ENCODE measurements at places on chromosomes 16 and 17.

DNA sequence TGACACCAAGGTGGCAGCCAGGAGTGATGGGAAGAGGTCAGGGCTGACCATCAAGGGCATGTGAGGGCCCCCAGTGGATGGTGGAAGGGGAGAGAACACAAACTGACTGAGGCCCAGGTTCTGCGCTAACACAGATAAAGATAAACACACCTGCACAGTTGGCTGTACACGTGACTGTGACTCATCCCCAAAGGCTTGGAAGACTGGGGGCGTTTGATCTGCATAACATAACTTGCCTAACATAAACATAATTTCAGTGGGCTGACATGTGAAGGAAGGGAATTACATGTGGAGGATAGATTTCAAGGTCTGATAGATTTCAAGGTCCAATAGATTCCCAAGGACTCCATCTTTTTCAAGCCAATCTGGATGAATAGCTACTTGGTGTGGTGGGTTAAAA lies 100.9 kb upstream of the TNRC6C start:
- no peak for DNase-seq

DNA sequence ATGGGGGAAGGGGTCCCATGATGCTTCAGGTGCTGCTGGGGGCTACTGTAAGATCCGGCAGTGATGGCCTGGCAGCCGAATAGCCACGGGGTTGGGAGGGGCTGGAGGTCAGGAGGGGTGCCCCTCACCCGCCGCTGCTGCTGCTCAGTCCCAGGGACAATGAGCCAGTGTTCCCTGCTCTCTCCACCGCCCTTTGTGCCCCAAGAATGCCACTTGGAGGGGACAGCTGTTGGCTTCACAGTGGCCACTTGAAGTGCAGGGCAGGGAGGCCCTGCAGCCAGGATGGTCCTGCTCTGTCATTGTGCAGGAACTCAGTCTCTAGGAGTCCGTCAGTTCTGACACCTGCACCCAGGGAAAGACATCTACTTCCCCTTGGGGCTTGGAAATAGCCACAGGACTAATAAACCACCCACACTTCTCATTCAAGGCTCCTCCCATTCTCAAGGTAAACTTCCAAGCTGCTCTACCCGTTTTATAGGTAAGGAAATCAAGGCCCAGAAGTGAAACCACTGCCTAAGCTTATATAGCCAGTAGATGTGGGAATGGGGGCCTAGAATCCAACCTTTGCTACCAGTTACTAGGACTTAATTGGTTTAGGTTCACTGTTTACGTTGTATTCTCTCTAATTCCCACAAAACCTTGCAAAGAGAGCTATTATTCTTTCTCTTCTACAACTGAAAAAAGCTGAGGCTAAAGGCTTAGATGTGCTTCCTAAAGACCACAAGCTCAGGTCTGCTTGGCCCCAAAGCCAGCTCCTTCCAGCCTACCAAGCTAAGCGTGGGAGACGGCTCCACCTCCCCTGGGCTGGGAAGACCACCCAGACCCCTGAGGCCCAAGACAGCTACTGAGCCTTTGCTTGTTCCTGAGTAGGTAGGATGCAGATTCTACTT lies 6.2 kb upstream of the CPSF4L start:
- no peak for DNase-seq

- no peak for DNase-seq
Observed at GRCh38 chr17:17993366-17993765, 20.7 kb downstream of the DRC3 start.

GRCh38 chr17:31806921-31807320 lies 52.1 kb downstream of the COPRS start:
- DNase-seq = no peak

DNA sequence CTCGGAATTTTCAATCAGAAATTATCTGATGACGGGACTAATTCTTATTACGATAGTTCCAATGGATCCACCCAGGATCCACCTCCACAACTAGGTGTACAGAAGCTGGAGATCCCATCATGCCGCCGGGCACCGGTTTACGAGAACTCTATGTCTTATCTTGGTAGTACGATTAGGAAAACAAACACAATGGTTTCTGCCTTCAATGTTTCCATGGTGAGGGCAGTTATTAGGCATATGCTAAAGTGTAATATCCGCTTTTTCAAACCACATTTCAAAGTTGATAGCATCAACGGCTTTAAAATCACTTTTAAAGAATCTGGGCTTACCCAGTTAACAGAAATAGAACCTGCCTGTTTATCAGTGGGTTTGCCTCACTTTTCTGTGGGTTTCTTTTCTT lies 705.7 kb downstream of the MAF start:
- DNase-seq = no peak

DNA sequence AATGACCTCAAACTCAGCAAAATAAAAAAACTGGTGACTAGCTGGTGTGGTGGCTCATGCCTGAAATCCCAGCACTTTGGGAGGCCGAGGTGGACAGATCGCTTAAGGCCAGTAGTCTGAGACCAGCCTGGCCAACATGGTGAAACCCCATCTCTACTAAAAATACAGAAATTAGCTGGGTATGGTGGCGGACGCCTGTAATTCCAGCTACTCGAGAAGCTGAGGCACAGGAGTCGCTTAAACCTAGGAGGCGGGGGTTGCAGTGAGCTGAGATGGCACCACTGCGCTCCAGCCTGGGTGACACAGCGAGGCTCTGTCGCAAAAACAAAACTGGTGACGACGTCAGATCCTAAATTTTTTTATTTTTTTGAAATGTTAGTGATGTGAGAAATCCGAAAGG lies 82.6 kb upstream of the TOB1 start:
- DNase-seq = no peak

- DNase-seq = peak; percentile 59
Observed at GRCh38 chr16:23877107-23878070, 41.6 kb downstream of the PRKCB start.

DNA sequence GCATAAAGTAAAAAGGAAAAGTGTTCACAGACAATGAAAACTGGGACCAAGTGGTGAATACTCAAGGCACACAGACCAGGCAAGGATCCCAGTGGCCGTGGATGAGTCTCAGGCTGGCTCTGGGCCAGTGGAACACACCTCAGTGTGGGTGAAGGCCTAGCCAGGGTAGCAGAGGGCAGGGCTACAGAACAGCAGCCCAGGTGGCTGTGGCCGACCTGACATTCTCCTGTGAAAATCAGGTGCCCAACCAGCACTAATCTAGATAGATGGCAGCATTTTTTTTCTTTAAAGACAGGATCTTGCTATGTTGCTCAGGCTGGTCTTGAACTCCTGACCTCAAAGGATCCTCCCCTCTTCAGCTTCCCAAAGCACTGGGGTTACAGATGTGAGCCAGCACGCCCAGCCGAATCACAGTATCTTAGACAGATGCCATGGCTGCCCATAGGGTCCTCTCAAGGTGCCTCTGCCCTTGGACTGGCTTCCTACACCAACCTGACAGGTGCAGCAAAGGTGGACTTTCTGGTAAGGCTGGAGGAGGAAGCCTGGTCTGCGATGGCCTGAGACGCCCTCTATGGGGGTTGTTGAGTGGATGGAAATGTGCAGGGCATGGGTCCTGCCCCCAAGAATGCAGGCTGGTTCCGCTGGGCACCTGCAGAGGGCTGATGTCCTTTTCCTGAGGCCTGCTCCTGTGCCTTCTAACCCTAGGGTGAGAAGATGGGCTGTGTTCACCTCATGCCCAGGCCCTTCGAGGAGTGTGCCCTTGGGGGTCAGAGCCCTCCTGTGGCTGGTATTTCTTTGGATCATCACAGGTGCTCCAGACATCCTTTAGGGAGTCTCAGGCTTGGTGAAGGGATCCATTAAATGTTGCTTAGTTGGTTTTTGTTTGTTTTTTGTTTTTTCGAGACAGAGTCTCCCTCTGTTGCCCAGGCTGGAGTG lies 3.8 kb upstream of the P4HB start:
- DNase-seq = no peak

- no peak for DNase-seq
Observed at GRCh38 chr17:21174186-21174585, 39.8 kb downstream of the TMEM11 start.

- DNase-seq = no peak
Observed at GRCh38 chr16:67200491-67200890, 1.6 kb downstream of the ELMO3 start.

DNA sequence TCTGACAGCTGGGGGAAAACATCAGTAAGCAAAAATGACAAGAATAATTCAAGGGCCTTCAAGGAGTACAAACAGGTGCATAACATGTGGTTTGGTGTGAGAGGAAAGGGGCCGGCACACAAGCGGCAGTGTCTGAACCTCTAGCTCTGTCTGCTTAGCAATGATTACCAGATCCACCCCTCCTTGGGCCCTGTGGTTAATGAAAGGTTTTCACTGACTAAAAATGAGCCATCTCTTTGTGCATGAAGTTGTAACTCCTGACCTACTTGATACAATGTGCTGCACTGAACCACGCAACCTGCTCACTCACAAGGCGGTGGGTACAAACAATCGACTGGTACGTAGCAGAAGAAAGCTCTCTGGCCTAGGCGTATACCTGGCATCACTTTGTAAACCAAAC lies 15.1 kb downstream of the FAM117A start:
- no peak for DNase-seq

DNA sequence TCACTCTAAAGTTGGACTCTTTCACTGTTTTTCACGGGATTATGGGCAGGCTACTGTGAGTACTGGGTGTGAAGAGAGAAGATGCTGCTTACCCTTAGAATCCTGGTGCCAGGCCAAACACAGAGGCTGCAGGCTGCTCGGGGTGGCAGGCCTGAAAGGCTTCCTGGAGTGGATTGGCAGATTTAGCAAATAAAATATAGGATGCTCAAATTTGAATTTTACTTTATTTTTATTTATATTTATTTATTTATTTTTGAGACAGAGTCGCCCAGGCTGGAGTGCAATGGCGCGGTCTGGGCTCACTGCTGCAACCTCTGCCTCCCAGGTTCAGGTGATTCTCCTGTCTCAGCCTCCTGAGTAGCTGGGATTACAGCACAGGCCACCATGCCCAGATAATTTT lies 14.9 kb upstream of the STAC2 start:
- no peak for DNase-seq

DNA sequence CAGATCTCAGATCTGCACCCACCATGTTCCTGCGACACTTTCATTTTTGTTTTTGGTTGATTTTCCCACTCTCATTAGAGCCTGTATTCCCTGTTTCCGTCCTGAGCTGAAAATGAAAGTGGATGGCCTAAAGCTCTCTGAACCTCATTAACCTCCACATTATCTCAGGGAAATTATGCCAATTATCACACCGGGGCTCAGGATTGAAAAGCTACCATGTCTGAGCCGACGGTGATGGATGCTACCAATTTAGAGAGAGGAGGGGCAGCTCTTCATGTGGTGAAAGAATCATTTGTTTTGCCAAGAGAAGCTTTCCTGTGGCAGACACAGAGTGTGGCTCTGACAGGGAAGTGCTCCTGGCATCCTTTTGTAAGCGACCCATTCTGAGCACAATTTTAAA lies 410.4 kb upstream of the CDH11 start:
- DNase-seq = no peak

DNA sequence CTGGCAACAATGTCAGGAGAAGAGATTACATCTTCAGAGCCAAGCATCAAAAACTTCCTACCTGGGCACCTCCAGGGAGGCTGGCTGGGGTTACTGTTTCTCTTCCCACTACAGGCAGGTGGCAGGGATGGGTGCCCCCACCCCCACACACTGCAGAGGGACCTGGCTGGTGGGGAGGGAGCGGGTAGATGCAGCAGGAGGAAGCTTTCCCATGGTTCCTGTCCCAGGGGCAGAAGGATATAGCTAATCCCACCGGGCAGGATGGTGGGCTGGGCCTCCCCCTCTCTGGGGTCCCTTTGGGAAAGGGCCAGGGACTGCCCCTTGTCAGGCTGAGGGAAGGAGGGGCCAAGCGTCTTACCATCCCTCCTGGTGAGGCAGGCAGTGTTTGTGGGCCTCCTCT lies 16.7 kb upstream of the MTMR4 start:
- no peak for DNase-seq

- DNase-seq = no peak
Observed at GRCh38 chr16:50679676-50680555, 1.2 kb downstream of the SNX20 start.

- no peak for DNase-seq
Observed at GRCh38 chr17:29862127-29862526, 67.9 kb downstream of the SSH2 start.

DNA sequence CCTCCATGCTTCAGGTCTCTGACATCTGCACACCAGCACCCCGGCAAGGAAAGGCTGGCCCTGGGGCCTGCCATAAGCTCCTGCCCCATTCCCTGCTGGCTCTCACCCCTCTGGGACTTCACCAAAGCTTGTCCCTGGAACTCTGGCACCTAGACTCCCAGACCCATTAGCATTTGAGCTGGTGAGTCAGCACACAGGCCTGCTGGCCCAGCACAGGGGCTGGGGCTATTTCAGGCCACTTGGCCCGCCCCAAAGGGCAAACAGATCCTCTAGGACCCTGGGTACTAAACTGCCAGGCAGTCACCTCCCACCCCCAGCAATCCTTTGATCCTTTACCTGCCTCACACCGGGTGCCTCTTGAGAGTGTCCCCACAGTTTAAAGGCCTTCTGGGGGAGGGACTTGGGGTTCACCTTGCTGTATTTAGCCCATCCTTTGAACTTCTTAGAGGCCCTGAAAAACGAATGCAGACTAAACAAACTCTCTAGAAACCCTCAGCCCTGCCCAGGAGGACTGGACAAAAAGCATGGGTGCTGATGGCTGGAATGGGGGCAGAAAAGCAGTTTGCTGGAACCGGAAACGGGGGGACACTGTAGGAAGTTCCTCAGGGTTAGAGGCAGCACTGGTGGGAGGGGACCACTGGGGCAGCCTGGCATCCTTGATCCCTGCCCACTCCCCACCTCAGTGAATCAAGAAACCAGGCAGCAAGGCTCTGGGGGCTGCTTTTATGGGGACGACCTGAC lies 3.2 kb upstream of the SAMD14 start:
- DNase-seq = no peak

DNA sequence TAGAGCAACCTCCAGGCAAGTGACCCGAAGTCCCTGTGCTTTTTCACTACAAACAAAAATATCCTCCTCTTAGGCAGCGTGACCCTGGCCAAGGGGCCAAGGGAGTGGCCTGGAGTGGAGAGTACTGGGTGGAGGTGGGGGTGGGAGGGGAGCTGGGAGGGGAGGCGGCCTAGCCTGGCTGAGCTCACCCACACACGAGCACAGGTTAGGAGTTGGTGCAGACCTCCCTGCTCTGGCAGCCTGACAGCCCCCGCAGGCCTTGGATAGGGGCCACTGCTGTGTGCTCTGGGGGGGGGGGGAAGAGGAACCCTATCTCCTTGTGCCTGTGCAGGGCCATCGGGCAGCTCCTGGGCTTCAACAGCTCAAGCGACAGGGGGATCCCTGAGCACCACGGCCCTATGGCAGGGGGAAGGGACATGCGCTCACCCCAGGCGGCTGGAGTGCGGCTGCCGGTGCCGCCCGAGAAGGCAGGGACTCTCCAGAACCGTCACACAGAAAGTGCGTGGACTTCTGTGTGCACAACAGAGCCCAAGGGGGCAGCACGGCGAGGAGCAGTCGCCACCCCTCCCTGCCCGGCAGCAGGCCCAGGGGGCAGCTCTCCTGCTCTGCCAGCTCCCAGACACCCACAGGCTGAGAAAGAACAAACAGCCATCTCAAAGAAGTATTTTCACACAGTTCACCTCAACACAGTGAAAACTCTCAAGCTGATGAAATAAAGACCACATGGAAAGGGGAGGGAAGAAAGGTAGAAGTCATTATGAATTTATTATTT lies 13.3 kb downstream of the SLC16A3 start:
- no peak for DNase-seq

GRCh38 chr17:60383379-60383778 lies 8.6 kb downstream of the USP32 start:
- DNase-seq = peak; percentile 69

- DNase-seq = no peak
Observed at GRCh38 chr16:1991588-1991947, 1.8 kb downstream of the SYNGR3 start.
